Dermis blood vessel endothelial cell (primary cell): ENCODE measurements at places on chromosomes 2 and 18. TPM values are rescaled to one million over a fixed set of nuclear protein-coding genes. Genes with fewer than 3 reads are reported as not detected.

- no peak for DNase-seq
Observed at GRCh38 chr18:26992926-26993325, 127.4 kb upstream of the AQP4 start.

DNA sequence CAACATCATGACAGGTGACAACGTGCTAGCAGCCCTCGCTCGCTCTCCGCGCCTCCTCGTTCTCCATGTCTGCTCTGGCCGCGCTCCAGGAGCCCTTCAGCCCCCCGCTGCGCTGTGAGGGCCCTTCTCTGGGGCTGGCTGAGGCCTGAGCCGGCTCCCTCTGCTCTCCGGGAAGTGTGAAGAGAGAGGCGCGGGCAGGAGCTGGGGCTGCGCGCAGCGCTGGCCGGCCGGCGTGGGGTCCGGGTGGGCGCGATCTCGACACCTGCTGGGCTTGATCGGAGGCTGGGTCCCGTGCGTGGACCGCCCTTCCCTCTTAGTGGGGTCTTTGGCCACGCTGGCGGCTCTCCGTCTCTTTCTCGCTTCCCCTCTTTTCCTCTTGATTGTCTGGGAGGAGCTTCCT is 195.5 kb downstream of the ANKRD30BL start:
- DNase-seq: no peak

DNA sequence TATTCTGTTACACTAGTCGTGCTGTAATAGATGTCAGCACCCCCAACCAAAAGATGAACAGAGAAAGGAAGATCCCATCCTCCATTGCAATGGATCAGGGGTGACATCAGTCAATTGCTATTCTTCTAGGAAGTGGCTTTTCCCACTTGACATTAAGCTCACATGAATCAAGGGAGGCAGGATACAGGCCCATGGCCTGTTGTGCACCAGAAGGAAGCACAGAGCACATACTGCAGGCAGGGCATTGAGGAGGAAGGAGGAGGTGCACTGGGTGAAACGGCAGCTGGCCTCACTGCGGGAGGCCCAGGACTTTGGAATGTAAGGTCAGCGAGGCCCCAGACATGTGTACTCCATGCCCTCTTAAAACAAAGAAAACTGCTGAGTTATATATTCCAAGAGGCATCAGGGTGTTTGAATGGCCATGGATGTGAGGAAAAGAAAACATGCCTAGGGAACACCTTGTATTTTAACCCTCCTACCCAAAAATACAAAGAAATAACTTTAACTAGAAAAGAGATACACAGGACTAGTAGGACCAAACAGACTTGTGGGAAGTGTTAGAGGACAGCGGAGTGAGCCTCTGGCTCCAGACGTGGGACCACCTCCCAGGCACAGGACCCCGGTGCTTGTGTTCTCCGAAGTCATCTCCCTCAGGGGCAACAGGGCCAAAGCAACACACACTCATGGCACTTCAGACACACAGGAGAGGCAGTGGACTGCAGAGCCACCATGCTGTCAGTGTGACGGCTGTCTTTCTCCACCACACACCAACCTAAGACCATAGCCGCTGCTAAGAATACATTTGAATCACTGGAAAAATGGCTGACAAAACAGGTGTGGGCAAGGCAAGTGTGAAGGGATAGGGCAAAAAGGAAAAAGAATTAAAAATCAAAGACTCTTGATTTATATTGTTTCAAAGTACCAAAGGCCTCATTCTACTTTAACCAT is 51.4 kb upstream of the RIOK3 start:
- DNase-seq: peak; percentile 99

- no peak for DNase-seq
Observed at GRCh38 chr2:134146161-134146560, 107.7 kb upstream of the MGAT5 start.

DNA sequence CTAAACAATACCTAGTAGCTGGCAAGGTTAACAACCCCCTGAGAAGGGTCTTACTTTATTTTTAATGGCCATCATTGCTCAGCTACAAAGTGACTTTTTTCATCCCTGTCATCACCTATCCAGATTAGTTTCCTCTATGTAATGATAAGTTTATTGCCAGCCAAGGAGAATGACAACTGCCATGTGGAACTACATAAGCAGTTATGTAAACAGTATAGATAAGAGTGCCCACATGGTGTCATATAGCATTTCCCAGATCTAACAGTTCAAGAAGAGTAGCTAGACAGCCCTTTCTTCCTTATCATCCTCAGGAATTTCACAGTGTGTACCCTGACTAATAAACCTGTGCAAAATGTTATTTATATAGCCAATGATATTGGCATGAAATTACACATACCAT is 240.2 kb upstream of the PIK3C3 start:
- no peak for DNase-seq

- DNase-seq: peak; percentile 83
Observed at GRCh38 chr18:9055185-9055584, 47.3 kb upstream of the NDUFV2 start.

GRCh38 chr18:44750774-44751173 is 70.1 kb downstream of the SETBP1 start:
- DNase-seq: no peak

- no peak for DNase-seq
Observed at GRCh38 chr18:8813611-8814010, 108.3 kb downstream of the MTCL1 start.

BABAM2 gene
- 13.6 and 17.8 TPM in 2 replicates for total RNA-seq

CHST10 gene
- 12.2 and 12.6 TPM in 2 replicates for total RNA-seq

FOXI3 gene
- not detected in 2 replicates for total RNA-seq

KIAA2012 gene
- not detected in 2 replicates for total RNA-seq

GKN2 gene
- total RNA-seq: not detected in 2 replicates
